ENCODE measurements at places on chromosomes 12 and 14.
A peak's percentile ranks its signal among the peaks of the same experiment; 100 is the strongest.

DNA sequence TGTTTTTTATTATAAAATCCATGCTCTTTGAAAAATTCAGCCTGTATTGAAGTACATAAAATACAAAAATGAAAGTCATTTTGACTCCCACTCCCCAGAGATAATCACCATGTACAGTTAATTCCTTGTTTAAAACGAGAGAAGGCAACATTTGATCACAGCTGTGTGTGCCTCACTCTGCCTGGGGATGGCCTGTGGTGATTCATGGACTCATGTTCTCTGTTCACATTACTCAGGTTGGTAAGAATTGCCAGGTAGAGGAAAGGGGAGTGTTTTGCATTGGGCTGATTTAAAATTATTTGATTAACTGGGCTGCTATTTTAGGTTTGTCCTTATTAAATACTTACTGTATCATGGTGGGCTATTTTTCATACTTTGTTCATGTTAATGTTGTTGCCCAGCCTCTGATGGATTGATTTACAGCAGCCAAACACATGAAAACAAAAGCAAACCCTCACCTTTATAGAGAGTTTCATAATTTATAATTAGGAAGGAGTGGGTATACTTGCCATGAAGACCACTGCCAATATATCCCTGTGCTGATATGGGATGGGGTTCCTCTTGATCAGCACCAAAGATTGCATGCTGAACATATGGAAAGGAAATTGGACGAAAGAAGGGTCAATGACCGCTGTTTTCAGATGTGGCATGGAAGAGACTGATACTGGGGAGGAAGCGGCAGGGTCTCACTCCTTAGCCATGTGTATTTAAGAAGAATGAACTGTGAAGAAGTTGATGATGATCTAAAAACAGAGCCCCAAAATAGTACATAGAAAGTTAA, 3.0 kb downstream of the ZBTB1 start:
- DNase-seq = no peak

DNA sequence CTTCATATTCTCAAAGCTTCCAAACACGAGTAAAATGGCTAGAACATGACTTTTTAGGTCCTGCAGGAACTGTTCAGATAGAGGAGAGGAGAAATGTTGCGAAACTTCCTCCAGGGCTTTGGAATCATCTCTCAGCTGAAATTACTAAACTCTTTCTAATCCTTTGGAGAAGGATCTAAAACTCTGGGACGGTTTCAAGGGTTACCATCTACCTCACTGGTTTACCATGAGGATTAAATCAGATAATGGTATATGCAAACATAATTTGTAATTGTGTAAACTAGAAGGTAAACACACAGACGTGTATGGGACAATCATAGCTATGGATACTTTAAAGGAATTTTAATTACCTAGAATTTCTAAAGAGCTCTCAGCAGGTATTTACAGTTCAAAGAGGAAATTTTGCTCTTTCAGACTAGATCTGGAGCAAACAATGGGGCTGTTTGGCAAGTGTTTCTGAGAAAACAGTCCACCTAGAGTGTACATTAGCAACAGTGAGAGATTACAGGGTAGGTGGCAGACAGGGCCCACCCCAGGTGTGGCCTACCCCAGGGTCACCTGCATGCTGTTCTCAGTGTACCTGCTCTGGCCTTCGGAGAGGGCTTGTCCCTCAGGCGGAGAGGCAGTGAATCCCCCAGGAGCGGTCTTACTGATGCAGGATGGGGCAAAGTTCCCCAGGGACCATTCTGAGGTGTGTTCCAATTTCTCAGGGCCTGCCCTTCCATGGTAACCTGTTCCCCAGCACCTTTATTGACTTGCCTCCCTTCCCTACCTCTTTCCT, 124.7 kb upstream of the MAX start:
- peak; percentile 35 for DNase-seq

DNA sequence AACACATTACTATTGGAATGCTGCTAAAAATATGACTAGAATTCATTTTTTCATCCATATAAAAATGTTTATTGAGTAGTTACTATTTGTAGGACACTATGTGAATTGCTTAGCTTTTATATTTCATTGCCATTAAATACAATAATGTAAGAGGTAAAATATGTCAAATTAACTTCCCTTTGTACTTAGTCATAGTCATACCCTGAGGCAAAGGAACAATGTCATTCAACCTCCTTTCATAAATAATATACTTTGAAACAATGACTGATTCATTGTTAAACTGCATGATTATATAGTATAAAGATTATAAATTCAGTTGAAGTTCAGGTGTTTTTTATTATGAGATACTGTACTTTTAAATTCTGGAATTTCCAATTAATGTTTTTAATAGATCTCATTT, 105.2 kb downstream of the GARIN6 start:
- DNase-seq = no peak

GRCh38 chr14:69151458-69152180, 1.3 kb downstream of the DCAF5 start:
- peak; percentile 26 for DNase-seq

GRCh38 chr12:69239352-69239921, at the start of gene CPSF6:
TSS of gene CPSF6 (plus strand) at chr12:69239569. CDS start at chr12:69239647, 78 bp downstream.
- DNase-seq = peak; percentile 91

DNA sequence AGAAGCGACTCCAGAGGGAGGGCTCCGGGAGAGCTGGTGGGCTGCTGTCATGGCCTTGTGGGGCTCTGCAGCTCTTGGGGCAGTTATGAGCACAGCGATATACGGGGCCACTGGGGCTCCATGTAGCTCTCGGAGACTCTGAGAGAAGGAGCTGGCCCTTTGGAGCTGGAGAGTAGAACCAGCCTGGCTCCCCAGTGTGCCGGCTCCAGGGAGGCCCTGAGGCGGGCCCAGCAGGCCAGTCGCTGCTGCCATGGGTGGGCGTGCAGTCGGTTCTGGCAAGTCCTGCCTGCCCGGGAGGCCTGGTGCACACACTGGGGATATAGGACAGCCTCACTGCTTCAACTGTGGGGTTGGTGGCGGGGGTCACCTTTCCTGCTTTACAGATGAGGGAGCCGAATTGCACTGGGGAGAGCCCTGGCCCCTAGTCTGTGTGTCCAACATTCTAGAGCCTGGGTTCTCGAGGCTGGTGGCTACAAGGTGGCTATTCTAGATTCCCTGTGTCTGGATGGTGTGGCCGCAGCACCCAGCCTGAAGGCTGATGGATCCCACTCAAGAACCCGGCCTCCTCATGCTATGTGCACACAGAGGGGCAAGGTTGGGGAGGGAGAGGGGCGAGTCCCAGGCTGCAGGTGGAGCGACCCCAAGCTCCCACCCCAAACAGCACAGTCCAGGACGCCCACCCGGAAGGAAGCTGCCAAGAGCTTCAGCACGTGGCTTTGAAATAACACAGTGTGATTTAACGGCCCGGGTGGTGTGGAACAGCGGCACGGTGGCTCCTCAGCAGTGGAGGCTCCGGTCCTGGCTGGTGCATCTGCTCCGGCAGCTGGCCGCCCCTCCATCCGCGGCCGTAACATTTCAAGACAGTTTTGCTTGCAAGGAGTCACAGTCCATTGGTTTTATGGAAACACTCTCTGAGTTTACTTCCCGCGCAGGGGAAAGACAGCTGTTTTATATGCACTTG, 188.3 kb upstream of the C14orf180 start:
- no peak for DNase-seq

DNA sequence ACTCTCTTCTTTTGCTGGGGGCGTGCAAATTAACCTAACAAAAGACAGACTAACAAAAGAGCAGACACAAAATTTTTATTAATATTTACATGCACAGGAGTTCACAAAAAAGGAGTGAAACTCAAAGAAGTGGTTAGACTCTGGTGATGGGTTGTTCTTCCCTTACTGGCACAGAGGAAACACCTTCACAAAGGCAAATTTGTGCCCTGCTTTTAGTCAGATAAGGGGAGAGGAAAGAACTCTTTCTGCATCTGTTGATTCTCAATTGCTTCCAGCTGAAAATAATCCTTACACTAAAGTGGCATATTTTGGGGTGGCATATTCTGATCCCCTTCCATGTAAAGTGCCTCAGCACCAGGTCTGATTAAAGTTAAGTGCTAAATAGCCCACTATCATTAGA, 190.2 kb upstream of the AMIGO2 start:
- no peak for DNase-seq

DNA sequence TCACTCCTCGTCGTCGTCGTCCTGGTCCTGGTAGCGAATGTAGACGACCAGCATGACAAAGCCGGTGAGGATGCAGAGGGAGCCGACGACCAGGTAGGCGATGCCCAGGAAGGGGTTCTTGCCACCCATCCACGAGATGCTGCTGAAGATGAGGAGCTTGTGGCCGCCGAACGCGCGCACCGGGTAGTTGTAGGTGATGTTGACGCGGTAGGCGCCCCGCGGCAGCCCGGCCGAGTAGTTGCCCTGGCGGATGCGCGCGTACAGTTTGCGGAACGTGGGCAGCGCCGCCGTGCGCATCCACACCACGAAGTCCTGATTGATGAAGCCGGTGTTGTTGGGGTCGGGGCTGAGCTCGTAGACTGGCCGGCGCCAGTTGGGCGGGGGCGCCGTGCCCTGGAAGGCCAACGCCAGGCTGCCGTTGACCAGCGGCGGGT, 1.0 kb downstream of the TMEM30B start:
- DNase-seq = no peak

DNA sequence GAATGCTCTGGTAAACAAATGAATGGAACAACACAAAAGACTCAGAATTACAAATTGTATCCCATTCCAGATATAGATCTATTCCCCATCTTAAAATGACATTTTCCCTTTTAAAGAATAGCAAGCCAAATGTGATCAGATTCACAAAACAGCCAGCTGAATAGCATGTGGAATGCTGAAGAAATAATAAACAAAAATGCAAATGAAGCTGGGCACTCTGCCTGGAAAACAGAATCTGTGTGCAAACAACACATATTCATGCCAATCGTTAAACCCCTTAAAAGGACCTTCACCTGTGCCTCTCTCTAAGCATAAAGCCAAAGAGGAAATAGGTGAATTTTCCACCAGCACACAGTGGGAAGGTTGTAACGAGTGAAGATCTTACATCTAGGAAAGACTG, 67.9 kb upstream of the PDZRN4 start:
- peak; percentile 63 for DNase-seq

GRCh38 chr12:104544836-104545235, 88.1 kb downstream of the CHST11 start:
- DNase-seq = no peak

DNA sequence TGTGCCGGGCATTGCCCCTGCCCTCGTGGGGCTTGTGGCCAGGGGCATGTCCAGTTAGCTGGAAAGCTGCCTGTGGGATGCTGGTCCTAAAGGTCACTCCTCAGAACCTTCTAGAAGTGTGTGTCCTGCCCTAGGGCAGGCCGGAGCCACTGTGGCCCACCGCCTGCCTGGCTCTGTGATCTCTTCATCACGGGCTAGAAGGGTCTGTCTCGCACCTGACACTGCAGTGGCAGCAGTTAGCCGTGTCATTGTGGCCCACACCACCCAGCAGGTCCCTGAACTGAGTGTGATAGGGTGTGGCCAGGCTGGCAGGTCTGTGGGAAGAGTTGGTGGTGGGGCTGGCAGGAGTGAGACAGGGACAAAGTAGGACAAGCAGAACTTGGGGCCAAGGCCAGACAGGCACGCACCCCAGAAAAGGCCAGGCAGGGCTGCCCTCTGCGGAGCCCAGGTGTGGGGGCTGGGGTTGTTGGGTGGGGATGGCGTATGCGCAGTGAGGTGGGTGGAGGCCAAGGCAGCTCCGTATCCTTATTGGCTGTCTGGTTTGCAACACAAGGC, 41.2 kb downstream of the ADGRD1 start:
- DNase-seq = no peak

GRCh38 chr14:54252072-54252730, 144.6 kb upstream of the CDKN3 start:
- DNase-seq = no peak

- no peak for DNase-seq
Measured at GRCh38 chr12:6428326-6428725, 16.4 kb upstream of the CD27 start.

- DNase-seq = no peak
Measured at GRCh38 chr12:114631242-114631641, 52.7 kb downstream of the TBX3 start.

DNA sequence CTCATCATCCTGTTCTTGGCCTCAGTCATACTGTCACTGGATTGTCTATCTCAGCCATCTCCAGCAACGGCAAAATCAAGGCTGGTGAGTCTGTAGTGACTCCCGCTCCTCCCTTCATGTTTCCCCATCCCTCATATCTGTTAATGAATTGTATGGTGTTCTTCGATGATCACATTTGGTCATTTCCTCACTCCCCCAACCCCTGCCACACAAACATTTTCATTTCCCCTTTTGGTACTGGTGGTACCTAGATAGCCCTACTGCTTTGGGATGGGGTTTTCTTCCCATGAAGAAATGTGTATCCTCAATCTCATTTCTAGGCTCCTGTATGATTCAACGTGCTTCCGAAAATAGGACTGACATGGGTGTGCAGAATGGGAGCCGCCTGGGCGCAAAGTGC, 2.7 kb upstream of the KLHL33 start:
- DNase-seq = no peak

GRCh38 chr12:46343118-46343852, 29.3 kb downstream of the SLC38A2 start:
- no peak for DNase-seq

DNA sequence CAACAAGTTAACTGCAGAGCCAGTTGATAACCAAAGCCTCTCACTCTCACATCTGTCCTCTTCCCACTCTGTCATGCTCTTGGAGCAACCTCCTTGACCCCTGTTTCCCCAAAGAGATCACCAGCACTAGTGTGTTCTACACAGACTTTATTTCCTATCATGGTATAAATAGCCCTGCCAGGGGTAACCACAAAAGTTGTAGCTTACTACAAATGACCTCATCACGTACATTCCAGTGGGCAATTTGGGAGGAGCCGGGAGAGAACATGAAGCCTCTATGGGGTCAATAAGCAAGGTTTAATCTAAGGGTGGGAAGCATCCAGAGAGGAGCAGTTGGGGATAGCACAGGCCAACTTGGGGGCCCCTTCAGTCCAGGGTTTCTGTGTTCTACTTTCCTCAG, 186.5 kb downstream of the KCNA5 start:
- DNase-seq = no peak

GRCh38 chr12:102873077-102873476, 44.0 kb downstream of the PAH start:
- no peak for DNase-seq

GRCh38 chr12:100348657-100349454, 8.0 kb upstream of the SLC17A8 start:
- DNase-seq = peak; percentile 17

- no peak for DNase-seq
Measured at GRCh38 chr12:66708704-66709456, 30.0 kb upstream of the GRIP1 start.

GRCh38 chr12:459430-460258, at the start of gene B4GALNT3:
TSS of gene B4GALNT3 (plus strand) at chr12:459939. CDS start at chr12:460377, 438 bp downstream.
- no peak for DNase-seq
